Inflammatory macrophage treated with lipopolysaccharide for 4 hours (primary cell): ENCODE measurements at places on chromosomes 12 and 14.
A peak's percentile ranks its signal among the peaks of the same experiment; 100 is the strongest.

GRCh38 chr12:57063991-57064685, 14.2 kb upstream of the MYO1A start:
- DNase-seq: peak; percentile 96

- DNase-seq: peak; percentile 98
Measured at GRCh38 chr12:24909667-24910066, 39.2 kb downstream of the BCAT1 start.

- DNase-seq: no peak
Measured at GRCh38 chr14:26143057-26143456, 454.8 kb downstream of the NOVA1 start.

- no peak for DNase-seq
Measured at GRCh38 chr12:118188690-118189371, 52.9 kb downstream of the PEBP1 start.

- DNase-seq: no peak
Measured at GRCh38 chr12:111435661-111436201, 30.0 kb downstream of the SH2B3 start.

GRCh38 chr12:79055926-79056674, 191.5 kb downstream of the SYT1 start:
- DNase-seq: no peak

GRCh38 chr14:29740491-29740890, 187.2 kb downstream of the PRKD1 start:
- DNase-seq: no peak

DNA sequence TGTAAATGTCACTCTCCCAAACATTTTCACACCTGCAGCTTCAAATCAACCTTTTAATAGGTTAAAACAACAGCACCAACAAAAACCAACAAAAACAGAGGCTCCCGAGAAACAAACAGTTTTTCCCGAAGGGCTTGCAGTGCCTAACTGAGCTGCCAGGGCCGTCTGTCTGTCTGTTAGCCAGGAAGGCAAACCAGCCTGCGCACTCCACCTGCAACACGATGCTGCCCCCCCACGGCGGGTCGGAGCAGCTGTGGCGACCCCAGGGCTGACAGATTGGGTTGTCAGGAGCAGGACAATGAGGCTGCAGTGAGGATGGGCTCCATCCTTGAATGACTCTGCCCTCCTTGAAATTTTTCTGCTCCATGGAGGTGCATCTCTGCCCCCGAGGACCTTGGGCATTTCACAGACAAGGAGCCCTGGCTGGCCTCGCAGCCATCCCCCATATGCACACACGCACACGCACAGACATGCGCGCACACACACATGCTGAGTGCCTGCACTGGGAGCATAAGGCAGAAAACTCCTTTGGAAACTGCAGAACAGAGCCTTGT, 2.6 kb downstream of the RTL1 start:
- no peak for DNase-seq

DNA sequence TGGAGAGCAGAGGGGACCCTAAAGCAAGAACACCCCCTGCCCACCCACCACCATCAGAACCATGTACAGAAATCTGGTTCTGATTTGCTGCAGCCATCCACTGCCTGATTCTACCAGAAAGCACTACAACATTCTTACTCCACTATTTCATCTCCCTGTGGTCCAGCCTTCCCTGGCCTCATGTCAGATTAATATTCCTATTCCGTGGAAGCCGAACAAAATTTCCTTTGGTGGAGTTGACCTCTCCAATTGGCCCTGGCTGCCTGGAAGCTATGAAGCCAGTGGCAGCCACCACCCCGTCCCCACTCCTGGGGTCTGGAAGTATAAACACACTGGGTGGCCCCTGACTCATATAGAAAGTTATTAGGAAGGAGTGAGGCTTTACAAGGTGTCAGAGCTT, 60.2 kb downstream of the ANO2 start:
- no peak for DNase-seq

DNA sequence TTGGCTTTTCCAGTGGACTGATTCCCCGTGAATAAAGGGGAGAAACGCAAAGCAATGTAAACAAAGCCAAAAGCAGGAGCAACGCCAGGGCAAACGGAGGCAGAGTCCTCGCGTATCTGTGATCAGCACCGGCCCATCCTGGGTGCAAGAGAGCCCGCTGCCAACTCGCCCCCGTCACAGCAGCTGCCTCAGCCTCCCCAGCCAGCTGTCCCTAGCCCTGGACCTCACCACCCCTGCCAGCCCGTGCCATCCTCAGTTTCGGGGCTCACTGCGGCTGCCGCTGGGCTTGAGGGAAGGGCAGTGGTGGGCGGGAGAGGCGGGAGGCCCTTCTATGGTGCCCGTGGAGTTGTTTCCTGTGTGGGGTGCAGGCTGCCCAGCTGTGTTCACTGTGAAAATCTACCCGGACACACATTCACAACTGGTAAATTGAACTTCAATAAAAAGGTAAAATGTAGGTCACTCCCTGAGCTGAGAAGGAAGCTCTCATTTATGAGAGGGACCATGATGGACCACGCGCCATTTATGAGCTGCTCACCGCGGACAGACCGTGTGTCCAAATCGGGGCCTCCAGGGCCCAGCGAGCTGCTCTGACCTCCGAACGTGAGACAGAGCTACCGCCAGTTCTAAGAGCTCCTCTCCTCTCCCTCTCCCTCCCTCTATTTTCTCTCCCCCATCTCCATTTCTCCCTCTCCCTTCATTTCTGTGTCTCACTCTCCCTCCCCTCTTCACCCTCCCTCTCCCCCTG, 330.5 kb upstream of the SFSWAP start:
- DNase-seq: no peak

- DNase-seq: no peak
Measured at GRCh38 chr14:52895000-52895399, 55.9 kb downstream of the FERMT2 start.

DNA sequence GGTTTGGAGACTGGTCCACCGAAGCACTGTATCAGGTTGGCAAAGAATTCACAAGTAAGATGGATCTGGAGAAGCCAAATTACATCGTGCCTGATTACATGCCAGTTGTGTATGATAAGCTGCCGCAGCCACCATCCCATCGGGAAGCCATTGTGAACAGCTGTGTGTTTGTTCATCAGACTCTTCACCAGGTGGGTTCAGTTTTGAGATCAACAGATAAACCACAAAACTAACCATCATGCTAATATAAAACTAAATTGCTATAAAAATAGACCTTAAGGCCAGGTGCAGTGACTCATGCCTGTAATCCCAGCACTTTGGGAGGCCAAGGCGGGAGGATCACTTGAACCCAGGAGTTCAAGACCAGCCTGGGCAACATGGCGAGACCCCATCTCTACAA, 58.9 kb downstream of the HSP90AA1 start:
- no peak for DNase-seq

DNA sequence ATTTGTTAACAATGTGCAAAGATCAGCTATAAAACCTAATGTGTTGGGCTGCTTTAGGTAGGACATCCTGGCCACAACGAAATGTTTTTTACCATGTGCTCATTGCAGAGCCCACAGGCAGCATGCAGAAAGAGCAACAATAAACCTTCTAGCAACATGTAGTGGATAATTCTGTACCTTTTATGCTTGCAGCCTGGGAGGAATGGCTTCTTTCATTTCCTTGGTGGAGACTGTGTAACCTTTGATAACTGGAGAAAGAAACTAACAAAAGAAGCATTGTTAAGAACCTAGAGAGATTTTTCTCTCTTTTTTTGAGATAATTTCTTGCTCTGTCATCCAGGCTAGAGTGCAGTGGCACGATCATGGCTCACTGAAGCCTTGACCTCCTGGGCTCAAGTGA, 225.5 kb upstream of the PRICKLE1 start:
- DNase-seq: no peak

DNA sequence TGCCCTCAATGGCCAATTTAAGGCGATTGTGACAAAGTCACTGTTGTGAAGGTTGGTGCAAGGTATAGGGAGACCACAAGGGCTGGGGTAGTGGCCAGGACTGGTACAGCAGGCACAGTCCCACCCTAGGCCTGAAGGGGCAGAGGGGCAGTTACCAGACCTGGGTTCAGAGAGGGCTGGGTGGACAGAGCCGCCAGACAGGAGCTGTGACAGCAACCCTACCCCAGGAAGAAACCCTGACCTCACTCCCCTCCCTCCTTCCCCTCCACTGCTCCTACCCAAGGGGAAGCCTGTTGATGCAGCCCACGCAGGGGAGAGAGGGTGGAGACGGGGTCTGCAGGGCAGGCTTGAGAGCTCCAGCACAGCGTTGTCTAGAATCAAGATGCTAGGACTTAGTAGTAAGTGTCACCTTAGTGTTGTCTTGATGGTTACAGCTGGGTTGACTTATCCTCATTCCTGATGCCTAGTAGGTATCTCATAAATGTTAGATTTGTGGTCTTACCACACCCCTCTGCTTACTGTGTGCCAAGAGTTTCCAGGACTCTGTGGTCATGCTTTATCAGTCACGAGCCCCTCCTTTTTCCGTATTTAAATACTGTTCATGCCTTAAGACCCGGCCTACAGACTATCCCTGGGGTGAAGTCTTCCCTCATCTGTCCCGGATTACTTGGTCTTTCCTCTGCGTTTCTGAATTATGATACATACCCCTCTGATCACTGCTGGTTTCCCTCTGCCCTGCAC, 14.4 kb downstream of the EML1 start:
- DNase-seq: no peak

DNA sequence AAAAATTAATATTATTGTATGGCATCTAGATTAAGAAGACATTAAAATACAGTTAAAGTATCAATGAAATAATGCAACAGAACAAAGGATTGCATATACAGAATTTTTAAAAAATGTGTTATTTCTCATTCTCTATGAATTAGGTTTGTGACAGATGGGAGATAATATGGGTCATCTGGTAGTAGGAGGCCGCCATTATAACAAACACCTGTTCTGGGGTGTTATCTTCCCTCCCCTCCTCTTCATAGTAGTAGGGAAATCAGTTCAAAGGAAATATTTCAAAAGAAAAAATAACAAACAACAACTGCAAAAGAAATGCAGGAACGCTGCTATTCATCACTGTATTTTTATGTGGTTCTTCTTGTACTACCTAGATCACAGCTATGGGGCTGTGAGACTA, 187.0 kb upstream of the ATP2B1 start:
- DNase-seq: no peak

GRCh38 chr12:108966378-108967151, 54.3 kb downstream of the SVOP start:
- no peak for DNase-seq

DNA sequence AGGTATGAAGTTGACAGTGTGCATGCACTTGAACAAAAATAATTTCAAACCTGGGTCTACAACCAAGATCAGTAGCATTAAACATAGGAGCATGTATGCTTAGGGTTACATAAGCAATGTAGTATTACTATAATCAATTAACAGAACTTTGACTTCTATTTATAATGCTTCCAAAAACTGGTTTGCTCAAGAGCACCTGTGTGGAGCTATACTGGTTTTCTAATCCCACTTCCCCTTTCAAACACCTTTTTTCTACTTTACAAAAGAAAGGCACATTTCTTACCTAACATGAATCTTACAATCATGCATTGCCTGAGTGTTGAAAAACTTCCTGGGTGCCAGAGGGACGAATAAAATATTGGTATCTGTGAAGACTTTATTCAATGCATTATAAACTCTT, 72.7 kb downstream of the EFCAB11 start:
- no peak for DNase-seq

- DNase-seq: peak; percentile 50
Measured at GRCh38 chr12:51678086-51678724, 87.2 kb downstream of the SCN8A start.

- no peak for DNase-seq
Measured at GRCh38 chr12:106897082-106897481, 58.6 kb upstream of the TMEM263 start.

GRCh38 chr14:95221531-95221930, 64.2 kb upstream of the DICER1 start:
- no peak for DNase-seq

GRCh38 chr12:52233462-52234207, 592 bp downstream of the KRT7 start:
- no peak for DNase-seq

GRCh38 chr14:104665657-104666522, 23.5 kb upstream of the INF2 start:
- peak; percentile 27 for DNase-seq

GRCh38 chr12:124881123-124881522, 17.5 kb upstream of the SCARB1 start:
- DNase-seq: peak; percentile 36
